ENCODE measurements at places on chromosomes 16 and 17.

DNA sequence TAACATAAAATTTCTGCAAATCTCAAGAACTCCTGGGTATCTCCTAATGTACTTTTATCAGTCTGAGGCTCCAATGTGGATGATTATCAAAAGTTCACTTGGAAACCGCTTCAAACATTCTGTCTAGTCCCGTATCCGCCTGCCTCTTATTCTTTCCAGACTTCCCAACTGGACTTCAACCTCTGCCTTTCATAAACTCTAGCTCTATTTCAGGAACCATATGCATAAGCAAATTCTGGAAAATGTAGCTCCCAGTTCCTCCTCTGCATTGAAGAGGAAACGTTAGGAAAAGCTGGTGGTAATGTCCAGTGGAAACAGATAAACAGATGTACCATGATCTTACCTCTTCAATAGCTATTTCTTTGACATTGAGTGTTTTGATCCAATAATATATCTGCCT, 285.0 kb downstream of the KCNJ2 start:
- DNase-seq, result no peak

- DNase-seq, result no peak
Observed at GRCh38 chr16:56119133-56119532, 72.2 kb upstream of the GNAO1 start.

GRCh38 chr16:84986102-84986501, 25.2 kb downstream of the ZDHHC7 start:
- DNase-seq, result no peak

DNA sequence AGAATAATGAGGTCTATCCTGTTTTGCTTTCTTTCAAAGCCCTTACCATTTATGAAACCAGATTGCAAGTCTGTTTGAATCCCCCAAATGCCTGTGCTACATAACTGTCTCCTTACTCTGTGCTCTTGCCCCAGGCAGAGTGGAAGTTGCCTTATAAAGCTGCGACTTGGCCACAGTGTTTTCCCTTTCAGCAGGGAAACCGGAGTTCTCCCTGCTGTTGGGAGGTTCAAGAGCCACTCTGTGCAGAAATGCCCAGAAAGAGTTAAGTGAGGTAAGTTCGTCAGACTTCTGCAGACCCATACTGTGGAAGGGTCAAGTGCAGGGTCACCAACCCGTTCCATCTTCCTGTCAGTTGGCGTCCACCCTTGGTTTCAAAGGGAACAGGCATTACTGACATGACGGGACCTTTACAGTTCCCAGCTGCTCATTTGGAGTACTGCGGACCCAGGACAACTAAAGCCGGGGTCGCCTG, 508.9 kb downstream of the WWOX start:
- no peak for DNase-seq

GRCh38 chr17:28357901-28358197, 522 bp upstream of the POLDIP2 start:
- no peak for DNase-seq

GRCh38 chr17:44279666-44280391, 11.9 kb upstream of the SLC4A1 start:
- DNase-seq, result no peak

DNA sequence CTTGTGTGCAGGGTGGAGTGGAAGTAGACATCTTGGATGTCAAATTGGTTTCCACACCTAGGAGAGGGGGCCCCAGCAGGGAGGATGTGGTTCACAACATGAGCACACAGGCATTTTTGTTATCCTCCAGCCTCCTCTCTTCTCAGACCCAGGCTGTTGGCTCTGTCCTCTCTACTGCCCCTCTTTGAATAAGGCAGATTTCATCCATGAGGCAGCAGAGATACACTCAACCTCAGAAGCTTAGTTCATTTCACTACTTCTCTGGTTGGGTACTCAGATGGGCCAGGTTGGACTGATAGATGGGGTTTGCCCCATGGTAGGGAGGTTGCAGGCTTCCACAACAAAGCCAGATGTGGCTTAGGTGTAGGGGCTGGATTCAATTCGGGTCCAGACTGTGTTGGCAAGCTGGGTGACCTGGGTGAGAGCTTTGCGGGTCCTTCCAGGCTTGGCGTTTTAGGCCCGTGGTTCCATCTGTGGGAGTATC, 22.2 kb upstream of the NFATC3 start:
- no peak for DNase-seq

DNA sequence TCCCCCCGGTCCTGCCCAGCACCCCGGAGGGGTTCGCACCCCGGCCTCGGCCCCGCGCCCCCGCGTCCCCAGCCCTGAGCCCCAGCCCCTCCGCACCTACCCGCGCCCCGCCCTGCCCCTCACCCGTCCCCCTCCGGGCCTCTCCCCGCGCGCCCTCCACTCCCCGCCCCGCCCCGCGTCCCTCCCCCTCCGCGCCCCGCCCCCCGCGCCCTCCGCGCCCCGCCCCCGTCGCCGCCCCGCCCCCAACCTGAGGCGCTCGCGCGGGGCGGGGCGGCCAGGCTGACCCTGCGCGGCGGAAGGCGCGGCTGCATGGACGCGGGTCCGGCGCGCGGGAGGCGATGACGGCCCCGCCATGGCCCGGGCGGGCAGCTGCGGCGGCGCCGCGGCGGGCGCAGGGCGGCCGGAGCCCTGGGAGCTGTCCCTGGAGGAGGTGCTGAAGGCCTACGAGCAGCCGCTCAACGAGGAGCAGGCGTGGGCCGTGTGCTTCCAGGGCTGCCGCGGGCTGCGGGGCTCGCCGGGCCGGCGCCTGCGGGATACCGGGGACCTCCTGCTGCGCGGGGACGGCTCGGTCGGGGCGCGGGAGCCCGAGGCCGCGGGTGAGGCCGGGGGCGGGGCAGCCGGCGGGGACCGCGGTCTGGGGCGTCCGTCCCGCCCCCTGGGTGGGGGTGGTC, at the start of gene SPIRE2:
TSS of gene SPIRE2 (plus strand) at position 277 of the 671 bp plus-strand sequence. CDS start at position 353, 76 bp downstream.
- no peak for DNase-seq

- no peak for DNase-seq
Observed at GRCh38 chr17:80738020-80738808, 193.6 kb downstream of the RPTOR start.

- DNase-seq, result no peak
Observed at GRCh38 chr17:75776386-75777295, 8.0 kb upstream of the UNK start.

- DNase-seq, result no peak
Observed at GRCh38 chr17:57876023-57876865, 26.4 kb upstream of the MRPS23 start.

- no peak for DNase-seq
Observed at GRCh38 chr17:37062021-37062420, 113.3 kb downstream of the AATF start.

DNA sequence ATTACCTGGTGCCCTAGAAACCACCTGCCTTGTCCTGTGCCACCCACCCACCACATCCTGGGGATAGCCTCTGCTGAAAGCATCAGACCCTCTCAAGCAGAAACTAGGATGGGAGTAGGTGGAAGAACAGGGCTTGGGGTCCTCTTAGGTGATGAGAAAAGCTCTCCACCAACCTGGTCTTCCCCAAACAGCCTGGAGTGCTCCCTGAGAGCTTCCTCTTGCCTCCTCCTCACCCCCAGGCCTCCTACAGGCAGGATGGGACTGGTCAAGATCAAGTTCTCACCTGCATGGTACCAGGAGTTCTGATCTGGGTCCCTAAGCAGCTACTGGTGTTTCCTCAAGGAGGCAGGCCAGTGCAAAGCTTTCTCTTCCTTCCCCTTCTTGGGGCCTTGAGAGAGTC, 15.4 kb downstream of the WNT9B start:
- no peak for DNase-seq

DNA sequence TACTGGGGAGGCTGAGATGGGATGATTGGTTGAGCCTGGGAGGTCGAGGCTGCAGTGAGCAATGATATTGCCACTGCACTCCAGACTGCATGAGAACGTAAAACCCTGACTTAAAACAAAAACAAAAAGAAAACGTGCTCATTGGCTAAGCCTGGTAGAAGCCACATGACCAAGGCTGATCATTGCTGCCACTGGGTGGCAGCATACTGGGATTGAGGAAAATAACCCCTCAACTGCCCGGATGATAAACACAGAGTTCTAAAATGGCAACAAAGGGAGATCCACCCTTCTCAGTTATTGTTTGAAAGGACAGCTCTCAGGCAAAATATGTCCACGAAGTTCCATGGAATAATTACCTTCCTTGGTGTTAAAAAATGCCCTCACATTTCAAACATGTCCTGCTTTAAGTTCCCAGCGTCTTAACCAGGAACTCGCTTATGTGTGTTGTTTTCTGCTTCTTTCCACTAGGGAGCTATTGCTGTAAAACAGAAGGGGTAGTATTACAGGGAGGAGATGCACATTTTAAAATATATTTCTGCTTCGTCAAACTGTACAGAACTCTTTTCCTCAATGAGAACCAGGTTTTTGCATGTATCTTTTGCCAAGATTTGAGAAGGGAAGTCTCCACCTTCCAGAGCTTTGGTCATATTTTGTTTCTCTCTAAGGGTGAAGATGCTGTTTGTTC, 675.3 kb downstream of the MAF start:
- DNase-seq, result no peak

- no peak for DNase-seq
Observed at GRCh38 chr16:12356632-12357340, 380.3 kb downstream of the SNX29 start.

DNA sequence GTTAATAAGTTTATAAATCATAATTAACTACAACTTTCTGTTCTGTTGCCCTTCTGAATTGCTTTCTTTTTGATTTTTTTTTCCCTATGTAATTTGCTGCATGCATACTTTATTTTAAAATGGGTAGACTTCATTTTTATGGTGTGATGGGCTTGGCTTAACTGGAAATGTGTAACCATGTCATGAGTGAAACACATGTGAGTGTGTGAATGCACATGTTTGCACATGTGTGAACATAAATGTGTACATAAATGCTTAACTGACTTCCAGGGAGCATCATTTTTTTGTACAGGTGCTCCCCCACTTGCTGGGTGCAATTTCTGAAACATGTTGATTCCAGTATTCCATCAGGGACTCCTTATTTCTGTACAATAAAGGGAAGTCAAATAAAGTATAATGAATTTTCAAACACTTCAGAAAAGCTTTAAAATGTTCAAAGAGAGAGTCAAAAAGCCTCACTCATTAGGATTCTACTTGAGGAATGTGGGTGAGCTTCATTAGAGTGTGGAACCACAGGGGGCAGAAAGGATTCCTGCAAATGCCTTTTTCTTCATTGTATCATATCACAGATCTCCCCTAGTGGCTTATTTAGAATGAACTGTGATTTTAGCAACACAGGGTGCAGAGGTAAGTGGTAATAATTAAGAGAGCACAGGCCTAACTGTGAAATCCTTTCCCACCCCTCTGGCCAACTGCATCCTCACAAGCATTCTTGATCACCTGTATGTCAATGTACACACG, 31.7 kb upstream of the CDH11 start:
- DNase-seq, result no peak

DNA sequence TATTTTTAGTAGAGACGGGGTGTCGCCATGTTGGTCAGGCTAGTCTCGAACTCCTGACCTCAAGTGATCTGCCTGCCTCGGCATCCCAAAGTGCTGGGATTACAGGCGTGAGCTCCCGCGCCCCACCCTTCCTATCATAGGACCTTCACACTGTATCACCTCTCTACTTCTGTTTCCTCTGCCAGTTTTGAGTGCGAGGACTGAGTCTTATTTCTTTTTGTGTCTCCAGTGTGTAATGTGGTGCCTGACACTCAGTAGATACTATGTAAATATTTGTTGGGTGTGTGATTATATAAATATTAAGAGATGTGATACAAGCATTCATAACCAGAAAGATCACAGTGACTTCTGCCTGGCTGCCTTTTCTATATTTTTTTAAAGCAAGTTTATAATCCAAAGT, 10.5 kb downstream of the PRKCA start:
- no peak for DNase-seq

GRCh38 chr16:48816393-48816792, 206.4 kb upstream of the N4BP1 start:
- no peak for DNase-seq

DNA sequence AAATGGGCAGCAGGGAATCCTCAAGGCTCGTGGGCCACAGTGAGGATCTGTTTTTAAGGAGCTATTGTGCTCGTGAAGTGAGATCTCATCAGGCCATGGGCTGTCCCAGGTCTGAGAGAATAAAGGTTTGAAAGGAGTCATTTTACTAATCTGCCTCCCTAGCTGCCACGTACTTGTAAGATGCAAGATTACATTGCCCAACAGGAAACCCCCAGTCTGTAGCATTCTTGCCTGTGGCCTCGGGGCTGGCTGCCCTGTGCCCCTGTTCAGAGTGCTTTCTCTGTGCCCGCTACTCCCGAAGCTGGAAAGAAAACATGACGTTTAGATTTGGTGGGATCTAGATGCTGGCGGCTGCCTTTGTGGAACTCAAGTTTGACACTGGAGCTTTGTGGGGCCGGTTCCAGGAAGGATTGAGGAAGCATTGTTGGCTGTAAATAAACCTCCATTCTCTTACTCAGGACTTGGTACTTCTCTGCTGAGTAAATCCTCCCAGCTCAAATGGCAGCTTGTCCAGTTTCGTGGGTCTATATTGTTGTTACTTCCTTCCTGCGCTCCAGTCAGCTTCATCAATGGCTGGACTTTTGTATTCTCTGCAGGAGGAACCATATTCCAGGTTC, 21.2 kb downstream of the SAP30BP start:
- DNase-seq, result no peak

- no peak for DNase-seq
Observed at GRCh38 chr17:28333083-28333746, 2.1 kb downstream of the IFT20 start.

- no peak for DNase-seq
Observed at GRCh38 chr17:27471321-27472269, 15.3 kb downstream of the KSR1 start.

DNA sequence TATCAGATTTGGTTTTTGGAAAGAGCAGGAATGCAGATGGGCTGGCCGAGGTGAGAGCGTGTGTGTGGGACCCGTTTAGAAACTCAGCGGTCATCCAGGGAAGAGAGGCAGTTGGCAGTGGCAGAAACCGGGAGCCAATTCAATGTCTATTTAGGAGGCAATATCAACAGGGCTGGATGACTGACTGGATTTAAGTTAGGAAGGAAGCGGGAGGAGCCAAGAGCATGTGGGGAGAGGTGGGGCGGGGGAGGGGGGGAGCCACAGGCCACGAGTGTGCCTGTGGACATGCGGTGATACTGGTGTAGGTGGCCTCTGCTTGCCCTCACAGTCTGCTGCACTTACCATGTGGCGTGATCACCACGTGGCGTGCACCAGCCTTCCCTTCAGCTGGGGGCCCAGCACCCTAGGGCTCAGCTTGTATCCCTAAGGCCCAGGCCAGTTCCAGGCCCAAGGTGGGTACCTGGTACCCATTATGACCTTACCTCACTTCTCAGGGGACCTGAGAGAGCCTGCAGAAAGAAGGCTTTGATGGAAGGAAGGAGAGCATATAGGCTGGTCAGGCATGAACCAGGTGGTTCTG, 10.8 kb upstream of the TPPP3 start:
- no peak for DNase-seq

GRCh38 chr16:73280388-73280787, 232.5 kb upstream of the ZFHX3 start:
- no peak for DNase-seq

DNA sequence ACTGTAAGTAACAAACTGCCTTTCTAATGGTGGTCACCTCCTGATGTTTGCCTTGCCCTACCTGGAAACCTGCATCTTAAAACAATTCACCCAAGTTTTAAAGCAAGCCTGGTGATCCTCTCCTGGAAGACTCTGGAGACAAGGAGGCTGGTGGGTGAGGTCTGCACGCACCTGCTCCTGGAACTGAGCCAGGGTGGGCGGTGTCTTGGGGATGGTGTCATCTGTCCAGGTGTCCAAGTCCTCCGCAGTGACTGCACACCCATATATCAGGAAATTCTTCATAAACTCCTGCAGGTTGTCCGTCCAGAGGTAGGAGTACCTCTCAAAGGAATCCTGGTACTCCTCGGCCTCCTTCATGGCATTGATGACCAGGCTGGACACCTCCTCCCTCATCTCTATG, 44.9 kb downstream of the DNAH17 start:
- DNase-seq, result no peak
